ENCODE measurements at places on chromosomes 5 and 9.

DNA sequence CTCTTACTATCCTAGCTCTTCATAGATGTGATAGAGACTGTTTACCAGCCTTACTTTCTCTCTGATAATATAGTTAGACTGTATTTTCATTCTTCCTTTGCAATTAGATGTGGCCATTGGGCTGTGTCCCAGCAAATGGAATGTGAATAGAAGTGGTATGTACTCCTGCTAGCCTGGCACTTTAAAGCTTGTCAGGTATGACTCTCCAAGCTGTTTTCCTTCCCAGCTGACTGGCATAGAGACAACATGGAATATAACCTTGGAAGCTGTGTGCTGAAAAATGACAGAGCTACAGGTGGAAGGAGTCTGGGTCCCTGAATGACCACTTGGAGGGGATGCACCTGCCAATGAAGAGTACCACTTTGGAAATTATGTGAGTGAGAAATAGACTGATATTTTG lies 116.2 kb downstream of the DIRAS2 start:
- no peaks in the 10 kb centered on the region for H3K4me1 ChIP-seq
- peaks cover 2% of the 10 kb centered on the region for H3K36me3 ChIP-seq
- H3K4me3 ChIP-seq, result no peak overlapping the region
- H3K27me3 ChIP-seq, result peaks cover 42% of the 10 kb centered on the region

DNA sequence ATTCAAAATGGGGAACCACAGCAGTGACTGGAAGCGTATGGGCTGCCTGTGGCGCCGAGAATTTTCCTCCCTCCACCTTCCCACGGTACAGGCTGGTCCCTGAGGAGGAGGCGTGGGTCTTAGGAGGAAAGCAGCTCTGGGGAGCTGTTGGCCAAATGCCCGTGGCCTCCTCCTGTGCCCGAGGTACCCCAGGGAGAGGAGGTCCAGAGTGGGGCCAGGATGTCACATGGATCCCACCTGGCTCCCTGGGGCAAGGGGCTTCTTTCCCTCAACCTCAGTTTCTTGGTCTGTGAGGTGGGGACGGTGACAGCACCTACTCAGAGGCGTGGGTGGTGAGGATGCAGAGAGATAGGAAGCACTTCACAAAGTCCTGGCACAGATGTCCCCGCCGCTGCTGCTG lies 16.5 kb downstream of the PRRX2 start:
- DNase-seq, result no peak
- peaks cover 47% of the 10 kb centered on the region for H3K27me3 ChIP-seq
- H3K4me1 ChIP-seq, result no peaks in the 10 kb centered on the region

GRCh38 chr9:16434526-16434925 lies 435.9 kb downstream of the BNC2 start:
- H3K36me3 ChIP-seq, result no peaks in the 10 kb centered on the region
- no peaks in the 10 kb centered on the region for H3K27me3 ChIP-seq
- no peak for DNase-seq

- H3K4me1 ChIP-seq, result peaks cover 35% of the 10 kb centered on the region
- no peak for DNase-seq
- no peaks in the 10 kb centered on the region for H3K27me3 ChIP-seq
Measured at GRCh38 chr5:141636106-141636412, 590 bp downstream of the HDAC3 start.

GRCh38 chr5:93821891-93822415 lies 80.6 kb upstream of the POU5F2 start:
- H3K4me3 ChIP-seq, result no peak overlapping the region
- peaks cover 11% of the 10 kb centered on the region for H3K36me3 ChIP-seq
- H3K27me3 ChIP-seq, result no peaks in the 10 kb centered on the region
- H3K27ac ChIP-seq, result no peak overlapping the region
- H3K4me1 ChIP-seq, result no peaks in the 10 kb centered on the region
- DNase-seq, result no peak

- H3K27ac ChIP-seq, result no peak overlapping the region
- H3K36me3 ChIP-seq, result no peaks in the 10 kb centered on the region
- H3K27me3 ChIP-seq, result peaks cover 10% of the 10 kb centered on the region
Measured at GRCh38 chr9:129309041-129309430, 131.0 kb upstream of the IER5L start.

GRCh38 chr5:53476531-53477480 lies 3.6 kb upstream of the FST start:
- H3K4me3 ChIP-seq, result no peak overlapping the region
- H3K4me1 ChIP-seq, result peaks cover 16% of the 10 kb centered on the region
- no peak overlapping the region for H3K27ac ChIP-seq
- peaks cover 9% of the 10 kb centered on the region for H3K36me3 ChIP-seq
- DNase-seq, result no peak
- H3K27me3 ChIP-seq, result peaks cover 75% of the 10 kb centered on the region
